DMS153 (cell line): ENCODE measurements at places on chromosomes 5 and 9.

GRCh38 chr5:57243286-57244137, 69.7 kb downstream of the GPBP1 start:
- no peak for DNase-seq

DNA sequence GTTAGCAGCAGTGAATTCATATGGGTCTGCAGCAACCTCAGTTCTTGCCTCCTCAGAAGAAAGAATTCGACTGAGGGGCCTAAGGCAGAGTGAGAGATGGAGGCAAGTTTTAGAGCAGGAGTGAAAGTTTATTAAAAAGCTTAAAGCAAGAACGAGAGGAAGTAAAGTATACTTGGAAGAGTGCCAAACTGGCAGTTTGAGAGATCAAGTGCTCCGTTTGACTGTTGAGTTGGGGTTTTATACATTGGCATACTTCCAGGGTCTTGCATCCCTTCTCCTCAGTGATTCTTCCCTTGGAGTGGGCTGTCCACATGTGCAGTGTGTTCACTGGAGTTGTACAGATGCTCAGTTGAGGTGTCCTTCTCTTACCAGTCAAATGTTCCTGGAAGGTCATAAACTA, 203.6 kb downstream of the SPATA31D1 start:
- DNase-seq, result no peak

DNA sequence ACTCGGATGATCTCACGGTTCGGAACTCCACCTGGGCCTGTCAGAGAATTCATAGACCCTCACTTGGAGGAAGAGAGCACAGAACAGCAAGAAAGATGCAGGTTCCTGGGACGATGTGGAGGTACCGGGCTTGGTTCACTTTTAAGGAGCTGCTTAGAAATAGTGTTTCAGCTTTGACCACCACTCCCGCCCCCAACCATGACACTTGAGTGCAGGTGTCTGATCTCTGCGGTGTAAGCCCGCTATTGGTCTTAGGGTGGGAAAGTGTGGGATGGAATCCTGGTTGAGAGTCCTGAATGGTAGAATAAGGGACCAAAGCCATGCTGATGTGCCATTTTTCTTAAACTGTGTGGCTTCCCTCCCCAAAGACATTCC, 97.2 kb upstream of the LMX1B start:
- no peak for DNase-seq

DNA sequence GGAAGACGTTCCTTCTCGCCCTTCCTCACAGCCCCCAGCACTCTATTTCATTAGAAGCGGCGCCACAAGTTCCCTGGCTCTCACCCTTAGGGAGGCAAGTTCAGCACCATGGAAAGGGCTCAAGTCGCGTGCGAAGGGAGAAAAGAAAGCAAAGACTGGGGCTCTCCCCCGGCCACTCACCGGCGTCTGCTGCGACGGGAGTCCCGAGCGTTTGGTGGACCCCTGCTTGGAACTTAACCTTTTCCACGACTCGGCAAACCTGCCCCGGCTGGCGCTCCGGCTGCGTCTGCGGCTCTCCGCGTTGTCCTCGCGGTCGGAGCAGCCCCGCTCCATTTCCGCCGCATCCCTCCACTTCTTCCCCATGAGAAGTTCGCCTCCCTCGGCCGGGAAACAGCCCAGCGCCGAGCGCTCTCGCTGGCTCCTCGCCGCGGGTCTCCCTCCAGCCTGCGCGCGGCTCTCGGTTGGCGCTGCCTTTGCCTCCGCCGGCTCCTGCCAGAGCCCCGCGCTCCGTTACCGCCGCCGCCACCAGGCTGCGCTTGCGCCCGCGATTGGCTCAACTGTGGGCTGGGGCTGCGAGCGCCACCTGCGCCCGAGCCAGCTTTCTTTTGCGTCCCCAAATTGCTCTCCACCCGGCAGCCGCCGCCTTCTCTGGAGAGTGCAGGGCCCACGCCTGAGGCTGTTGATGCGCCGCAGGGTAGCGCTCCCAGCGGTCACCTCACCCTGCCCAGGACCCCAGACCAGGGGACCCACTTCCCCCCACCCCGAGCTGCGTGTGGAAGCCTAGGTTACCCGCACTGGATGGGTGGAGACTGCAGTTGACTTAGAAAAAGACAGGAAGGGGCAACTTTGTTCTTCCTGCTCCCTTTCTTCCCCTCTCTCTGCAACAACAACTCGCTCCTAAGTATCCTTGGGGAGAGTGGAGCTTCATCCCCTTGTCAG, 321.6 kb downstream of the CEMIP2 start:
- peak; percentile 8 for DNase-seq

GRCh38 chr5:107873877-107874276, 203.1 kb upstream of the EFNA5 start:
- DNase-seq, result no peak

- no peak for DNase-seq
Measured at GRCh38 chr5:147874910-147875367, 3.6 kb upstream of the SCGB3A2 start.

- no peak for DNase-seq
Measured at GRCh38 chr5:135069895-135070657, 36.0 kb upstream of the PITX1 start.

GRCh38 chr5:90020575-90021538, 388.7 kb downstream of the CETN3 start:
- DNase-seq, result peak; percentile 11

DNA sequence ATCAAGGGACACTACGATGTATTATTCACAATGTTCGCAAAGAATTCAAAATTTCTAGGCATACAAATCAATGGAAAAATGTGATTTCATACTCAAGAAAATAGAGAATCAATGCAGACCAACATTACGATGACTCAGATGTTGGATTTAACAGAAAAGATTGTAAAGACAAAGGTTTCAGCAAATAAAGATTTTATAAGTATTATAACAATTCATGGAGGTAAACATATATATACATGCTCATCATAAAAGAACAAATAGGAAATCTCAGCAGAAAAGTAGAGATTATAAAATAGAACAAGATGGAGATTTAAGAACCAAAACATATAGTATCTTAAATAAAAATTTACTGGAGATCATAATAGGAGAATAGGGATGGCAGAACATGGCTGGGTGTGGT, 93.4 kb upstream of the JAK2 start:
- no peak for DNase-seq

GRCh38 chr5:39256477-39257235, 37.3 kb upstream of the FYB1 start:
- no peak for DNase-seq

DNA sequence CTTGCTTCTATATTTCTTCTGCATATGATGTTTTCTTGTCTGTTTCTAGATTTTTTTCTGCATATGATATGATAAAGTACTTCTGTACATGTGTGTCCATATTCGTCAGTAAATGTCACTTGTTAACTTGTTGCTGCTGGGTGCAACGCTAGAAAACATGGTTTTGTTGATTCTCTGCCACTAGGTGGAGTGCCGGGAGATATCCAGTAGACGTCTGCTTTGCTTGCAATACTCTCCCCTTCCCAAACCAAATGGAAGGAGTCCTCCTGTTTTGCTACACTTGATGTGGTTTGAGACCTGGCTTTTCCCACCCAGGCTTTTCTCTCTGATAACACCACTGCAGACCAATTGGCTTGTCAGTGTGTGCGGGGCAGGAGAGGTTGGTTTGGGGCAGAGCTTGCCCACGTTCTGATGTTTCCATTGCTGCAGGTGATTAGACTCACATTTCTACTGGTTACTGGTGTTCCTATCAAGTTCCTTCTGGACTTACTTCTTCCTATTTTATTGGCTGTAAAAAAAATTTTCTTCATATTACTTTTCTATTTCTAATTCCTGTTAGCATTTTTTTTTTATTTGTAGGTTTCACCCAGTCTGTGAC, 900.0 kb upstream of the CDH10 start:
- DNase-seq, result peak; percentile 50

DNA sequence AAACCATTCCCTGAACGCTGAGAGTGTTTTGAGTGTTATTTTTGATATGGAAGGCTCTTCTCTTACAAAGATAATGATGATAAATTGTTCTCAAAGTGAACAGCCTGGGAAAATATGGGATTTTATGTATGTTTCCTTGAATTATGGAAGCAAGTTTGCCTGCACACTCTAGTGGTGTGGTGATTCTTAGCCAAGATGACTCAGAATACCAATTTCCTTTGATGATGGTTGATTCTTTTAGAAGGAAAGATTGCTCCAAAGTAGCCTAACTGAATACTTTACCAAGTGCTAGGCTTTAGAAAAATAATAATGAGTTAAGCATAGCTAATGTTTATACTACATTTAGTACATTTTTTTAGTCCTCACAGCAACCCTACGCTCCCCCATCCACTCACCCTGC, 243.4 kb downstream of the EBF1 start:
- DNase-seq, result no peak
